ENCODE measurements at places on chromosomes 4 and X.

DNA sequence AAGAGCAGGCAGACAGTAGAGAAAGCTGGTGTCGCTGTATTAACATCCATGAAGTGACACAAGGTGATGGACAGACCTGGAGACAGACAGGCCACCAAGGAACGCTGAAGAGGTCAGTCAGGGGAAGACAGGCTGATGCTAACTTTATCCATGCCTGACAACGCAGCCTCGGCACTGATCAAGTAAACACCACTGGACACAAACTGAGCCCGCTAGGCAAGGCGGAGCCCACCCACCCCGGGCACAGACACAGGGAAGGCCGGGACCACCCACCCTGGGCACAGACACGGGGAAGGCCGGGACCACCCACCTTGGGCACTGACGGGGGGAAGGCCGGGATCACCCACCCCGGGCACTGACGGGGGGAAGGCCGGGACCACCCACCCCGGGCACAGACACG is 18.8 kb downstream of the PPP2R3B start:
- DNase-seq: no peak

GRCh38 chr4:7715271-7716009 is 224.2 kb downstream of the AFAP1 start:
- no peak for DNase-seq

DNA sequence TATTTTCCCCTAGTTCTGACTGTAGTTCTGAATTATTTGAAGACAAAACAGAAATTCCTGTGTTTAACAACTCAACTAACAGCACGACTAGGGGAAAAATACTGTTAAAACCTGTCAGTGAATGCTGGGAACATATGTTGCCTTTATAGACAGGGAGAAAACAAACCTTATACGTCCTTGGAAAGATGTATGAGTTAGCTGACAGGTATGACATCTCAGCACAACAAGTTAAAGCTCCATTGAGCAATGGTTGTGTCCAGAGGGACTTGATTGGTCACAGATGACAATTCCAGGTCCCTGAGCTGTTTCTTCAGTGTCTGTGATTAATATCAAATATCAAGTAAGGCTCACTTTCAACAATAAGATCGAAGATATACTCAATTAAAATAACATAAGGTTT is 58.2 kb upstream of the DDIT4L start:
- DNase-seq: no peak

- DNase-seq: no peak
These were observed 42.0 kb downstream of the TMEM156 start for GRCh38 chr4:38990241-38990640.

DNA sequence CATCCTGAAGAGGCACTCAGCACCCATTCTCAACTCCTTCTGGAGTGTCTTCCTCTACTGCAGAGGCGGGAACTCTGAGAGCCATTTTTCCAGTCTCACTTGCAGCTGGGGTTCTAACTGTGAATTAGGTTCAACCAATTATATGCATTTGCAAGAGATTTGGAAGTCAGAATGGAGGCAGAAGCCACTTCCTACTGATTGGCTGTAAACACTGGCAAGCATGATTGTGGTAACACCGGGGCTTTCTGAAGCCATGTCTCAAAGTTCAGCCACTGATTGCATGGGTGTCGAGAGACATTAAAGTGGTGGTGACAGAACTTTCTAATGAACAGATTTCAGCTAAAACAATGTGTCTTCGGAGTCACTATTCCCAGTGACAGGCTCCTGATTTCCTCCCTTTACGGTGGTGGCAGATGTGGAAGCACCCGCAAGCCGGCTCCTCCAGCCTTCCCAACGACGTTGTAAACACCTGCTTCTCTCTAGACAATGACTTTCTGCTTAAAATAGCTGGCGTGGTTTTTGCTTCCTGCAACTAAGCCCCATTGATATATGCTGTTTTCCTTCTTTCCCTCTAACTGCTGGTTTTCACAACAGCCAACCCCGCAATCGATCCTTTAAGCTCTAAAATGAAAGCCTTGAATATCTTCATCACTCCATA is 92.0 kb downstream of the IRF2 start:
- no peak for DNase-seq

DNA sequence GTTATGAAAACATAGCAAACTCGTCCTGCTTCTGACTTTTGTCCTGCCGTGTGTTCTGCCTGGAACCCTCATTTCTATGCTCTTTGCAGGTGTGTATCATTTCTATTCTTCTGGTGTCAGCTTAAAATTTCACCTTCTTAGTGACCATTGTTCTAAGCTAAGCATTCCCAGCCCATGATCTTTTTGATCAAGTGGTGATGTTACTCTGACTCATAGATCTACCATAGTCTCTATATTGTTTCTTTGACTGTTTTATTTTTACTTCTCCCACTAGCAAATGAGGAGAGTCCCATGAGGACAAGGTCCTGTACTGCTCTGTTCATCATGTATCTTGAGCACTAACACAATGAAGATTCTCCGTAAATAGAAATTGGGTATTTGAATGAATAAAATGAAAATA is 14.1 kb upstream of the CXCL6 start:
- DNase-seq: no peak

GRCh38 chrX:143472347-143472938 is 44.8 kb downstream of the SPANXN3 start:
- no peak for DNase-seq
